ENCODE measurements at places on chromosomes 16 and 17.
A peak's percentile ranks its signal among the peaks of the same experiment; 100 is the strongest.

GRCh38 chr17:49717371-49717861, 9.7 kb upstream of the SLC35B1 start:
- no peak for DNase-seq

- DNase-seq, result no peak
Observed at GRCh38 chr17:74637265-74637664, 13.7 kb upstream of the CD300E start.

GRCh38 chr16:58306327-58306726, 11.5 kb upstream of the PRSS54 start:
- no peak for DNase-seq

DNA sequence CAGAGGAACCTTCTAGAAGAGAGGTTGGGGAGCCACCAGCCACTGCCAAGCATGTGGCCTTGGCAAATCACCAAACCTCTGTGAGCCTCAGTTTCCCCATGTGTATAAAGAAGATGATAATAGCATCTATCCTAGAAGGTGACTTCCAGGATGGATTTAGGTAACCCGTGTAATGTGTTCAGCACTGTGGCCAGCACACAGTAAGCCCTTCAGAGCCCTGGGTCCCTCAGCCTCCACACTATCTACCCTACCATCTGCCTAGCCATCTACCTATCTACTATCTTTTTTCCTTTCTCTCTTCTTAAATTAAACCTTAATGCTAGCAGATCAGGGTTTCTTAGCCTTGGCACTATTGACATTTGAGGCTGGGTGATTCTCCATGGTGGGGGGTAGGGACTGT, 33.0 kb downstream of the TEKT5 start:
- DNase-seq, result no peak

- DNase-seq, result no peak
Observed at GRCh38 chr17:17748179-17748578, 66.9 kb downstream of the RAI1 start.

DNA sequence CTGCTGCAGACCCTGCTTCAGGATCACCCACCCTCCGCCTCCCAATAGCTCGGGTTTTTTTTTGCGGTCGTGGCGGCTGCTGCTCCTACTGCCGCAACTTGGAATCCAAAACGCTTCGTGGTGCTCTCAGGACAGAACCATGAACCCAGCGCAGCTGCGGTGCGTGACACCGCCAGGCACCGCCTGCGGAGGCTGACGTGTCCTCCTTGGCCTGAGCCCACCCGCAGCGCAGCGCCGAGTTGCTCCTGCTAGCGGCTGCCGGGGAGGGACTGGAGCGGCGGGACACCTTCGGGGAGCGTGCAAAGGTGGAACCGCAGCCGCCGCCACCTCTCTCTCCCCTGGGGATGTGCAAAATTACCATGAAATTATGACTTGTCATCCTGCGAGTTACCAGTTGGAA, 1893.0 kb downstream of the TP53TG3F start:
- DNase-seq, result no peak

DNA sequence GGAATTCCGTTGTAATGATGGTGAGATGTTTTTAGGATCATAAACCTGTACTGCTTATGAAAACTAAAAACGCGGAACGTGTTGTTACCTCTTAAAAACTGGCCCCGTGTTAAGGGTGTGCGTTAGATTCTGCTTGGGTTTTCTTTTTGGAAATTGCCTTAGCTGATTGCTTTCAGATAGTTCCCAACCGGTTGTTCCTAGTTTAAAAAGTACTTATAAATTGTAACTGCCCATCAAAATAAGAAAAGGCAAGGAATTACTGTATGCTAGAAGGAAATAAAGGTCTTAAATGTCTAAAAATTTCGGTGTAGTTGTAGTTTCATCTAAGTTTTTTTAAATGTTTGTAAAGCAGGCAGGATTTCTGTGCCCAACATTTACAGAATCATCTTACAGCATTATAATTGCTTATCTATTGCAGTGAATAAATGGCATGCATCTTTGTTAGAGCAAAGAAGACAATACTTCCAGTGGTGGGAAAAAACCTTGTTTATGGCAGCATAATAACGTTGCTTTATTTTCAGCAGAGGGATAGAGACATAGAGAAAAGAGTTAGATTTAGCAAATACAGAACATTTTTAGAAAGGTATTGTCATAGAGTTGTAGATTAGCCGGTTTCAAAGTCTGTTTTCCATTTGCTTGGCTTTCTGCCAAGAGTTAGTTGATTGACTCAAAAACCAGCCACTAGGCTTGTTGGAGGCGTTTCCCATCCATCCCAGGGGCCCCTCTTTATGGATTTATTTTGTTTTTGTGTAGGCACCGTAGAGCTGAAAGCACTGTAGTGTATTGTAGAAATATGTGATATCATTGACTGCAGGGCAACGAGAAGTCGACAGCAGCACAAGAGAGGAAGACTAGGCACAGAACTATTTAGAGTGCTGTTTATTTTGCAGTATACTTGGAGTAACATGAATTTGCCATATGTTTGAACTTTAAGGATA, 1.7 kb downstream of the PPM1D start:
- peak; percentile 62 for DNase-seq

GRCh38 chr16:31467858-31468257, 4.1 kb upstream of the TGFB1I1 start:
- DNase-seq, result no peak

- DNase-seq, result no peak
Observed at GRCh38 chr16:64304396-64304795, 817.5 kb downstream of the CDH11 start.

DNA sequence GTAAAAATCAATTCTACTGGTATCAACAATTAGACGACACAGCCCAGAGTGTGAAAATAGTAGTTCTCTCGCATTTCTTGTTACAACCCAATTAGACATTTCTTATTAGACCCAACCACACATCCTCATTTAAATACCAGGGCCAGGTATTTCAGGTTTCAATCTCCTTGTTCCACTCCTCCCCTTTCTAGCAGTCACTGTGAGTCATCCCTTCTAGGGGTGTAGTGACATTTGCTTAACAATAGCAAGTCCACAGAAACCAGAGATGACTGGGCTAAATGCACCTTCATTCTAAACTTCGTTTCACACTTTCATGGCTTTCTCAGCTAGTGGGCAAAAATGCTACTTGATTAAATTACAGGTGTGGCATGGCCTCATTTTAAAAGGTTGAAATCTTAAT, 116.9 kb upstream of the CACNG3 start:
- DNase-seq, result no peak

- no peak for DNase-seq
Observed at GRCh38 chr16:75566758-75567255, 628 bp downstream of the GABARAPL2 start.

DNA sequence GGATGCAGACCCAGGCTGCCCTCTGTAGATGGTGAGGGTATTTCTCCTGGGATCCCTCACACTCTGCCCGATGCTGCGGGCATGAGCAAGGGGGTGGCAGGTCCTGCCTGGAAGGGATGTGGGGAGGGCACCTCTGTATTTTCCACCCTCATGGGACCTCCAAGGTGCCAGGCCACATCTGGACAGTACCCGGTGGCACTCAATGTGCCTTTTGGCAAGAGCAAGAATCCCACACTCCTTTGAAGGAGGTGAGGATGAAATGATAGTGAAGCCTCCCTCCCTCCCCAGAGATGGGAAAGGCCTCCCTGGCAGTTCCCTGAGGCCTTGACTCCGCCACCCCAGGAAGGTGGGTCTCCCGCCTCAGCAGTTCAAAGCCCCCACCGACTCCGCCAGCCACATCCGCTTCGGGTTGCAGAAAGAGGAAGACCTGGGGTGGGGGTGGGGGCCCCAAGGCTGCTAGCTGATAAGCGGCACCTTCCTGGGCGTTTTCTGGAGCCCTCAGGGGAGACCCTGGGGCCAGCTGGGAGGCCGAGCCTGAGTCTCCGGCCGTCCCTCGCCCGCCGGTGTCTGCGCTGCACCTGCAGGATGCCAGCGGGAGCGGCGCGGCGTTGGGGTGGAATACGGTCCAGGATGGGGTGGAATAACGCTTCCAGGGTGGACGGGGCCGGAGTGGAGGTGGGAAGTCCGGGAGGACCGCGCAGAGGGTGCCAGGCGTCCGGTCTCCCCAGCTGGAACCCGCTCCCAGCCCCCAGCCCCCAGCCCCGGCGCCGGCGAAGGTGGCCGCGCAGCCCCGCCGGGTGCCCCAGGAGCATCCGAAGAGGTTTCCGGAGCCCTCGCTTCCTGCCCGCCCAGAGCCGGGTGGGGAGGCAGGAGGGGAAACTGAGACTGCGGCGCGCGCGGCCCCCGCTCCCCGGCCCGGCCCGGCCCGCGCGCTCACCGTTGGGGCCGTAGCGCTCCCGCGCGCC, 718 bp downstream of the ATP2A3 start:
- DNase-seq, result no peak

GRCh38 chr16:10031473-10031872, 150.8 kb downstream of the GRIN2A start:
- no peak for DNase-seq

DNA sequence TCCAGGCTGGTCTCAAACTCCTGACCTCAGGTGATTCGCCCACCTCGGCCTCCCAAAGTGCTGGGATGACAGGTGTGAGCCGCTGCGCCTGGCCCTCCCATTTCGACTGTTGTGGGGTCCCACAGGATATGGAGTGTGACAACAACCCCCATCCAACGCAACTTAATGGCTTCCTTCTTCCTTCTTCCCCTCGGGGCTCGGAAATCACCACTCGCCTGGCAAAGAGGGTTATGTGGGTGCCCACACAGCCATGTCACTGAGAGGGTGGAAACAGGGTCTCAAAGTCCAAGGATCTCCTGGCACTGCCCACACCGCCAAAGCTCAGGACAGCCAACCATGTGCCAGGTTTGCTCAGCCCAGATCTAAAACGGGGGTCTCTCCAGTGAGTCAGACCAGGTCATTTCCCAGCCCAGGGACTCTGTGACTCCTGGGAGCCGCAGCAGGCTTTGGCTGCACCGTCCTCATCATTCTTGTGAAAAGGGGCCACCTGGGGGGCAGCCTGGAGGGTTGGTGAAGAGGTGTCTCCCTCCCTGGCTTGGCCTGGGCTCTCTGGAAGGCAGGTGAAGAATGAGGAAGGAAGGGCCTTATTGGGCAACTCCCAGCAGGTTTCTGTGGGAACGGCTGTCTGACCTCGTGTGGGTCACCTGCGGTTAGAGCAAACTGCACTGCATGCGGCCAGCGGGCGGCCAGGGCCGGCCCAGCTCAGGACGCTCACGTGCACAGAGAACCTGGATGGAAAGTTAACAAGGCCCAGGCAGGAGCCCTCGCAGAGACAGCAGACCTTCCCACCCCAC, 25.3 kb upstream of the LITAF start:
- no peak for DNase-seq

GRCh38 chr16:78461496-78462287, 362.2 kb downstream of the WWOX start:
- no peak for DNase-seq

Measured in amygdala (tissue), 56 donors.